NCI-H526 (cell line): ENCODE measurements at places on chromosomes 4 and X.

DNA sequence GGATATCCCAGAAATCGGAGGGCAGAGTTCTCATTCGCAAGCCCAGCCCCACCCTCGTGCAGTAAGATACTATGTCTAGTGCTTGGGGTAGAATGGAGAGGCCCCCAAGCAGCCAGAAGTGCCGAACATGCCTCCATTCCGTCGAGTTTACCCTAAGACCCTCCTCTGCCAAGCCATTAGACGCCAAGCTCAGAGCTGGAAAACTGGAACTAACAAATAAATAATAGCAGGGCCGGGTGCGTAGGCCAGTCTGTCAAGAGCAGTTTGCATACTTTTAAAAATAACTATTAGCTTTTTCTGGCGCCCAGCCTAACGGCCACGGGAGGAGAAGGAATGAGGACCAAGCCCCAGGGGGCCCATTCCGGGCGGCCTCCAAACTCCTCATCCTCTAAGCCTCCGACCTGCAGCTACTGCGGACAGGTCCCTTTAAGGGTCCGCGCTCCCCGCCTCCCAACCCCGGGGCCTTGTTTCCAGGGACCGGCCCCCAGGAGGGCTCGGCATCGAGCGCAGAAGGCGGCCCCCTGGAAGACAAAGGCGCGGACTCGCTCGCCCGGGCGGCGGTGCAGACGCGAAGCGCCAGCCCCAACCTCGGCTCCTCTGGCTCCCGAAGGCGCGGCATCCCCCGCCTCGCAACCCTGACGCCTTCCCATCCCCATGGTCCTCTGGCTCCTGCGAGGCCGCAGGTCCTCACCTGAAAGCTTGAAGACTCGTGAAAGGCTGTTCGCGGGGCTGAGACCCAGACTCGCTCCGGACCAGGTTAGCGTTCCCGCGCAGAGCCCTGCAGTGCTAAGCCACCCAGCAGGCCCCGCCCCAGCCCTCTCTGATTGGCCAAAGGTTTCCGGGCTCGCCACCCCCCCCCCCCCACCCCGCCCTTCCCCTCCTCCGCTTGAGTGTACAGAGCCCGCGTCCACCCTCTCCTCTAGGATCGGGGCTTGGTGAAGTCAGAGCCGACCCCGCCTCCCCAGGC, at the start of gene TMSB15A:
TMSB15A (minus strand) TSS at position 765 of the 967 bp plus-strand sequence.
- peak; percentile 91 for DNase-seq

DNA sequence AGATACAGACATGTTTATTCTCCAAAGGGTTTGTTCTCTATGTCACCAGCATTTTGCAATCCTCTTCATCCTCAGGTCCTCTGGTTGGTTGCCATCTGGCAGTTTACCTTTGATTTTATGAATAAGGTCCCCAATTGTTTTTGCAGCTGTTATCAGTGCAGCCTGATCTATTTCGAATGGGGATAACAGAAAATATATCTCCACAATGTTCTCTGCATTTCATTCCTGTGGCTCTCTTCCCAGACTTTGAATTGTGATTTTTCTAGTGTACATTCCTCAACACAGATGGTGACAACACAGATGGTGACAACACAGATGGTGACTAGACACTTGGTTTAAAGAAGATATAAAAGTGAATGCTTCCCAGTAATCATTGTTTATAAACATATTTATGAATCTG, 74.1 kb downstream of the FBXO8 start:
- DNase-seq, result no peak

DNA sequence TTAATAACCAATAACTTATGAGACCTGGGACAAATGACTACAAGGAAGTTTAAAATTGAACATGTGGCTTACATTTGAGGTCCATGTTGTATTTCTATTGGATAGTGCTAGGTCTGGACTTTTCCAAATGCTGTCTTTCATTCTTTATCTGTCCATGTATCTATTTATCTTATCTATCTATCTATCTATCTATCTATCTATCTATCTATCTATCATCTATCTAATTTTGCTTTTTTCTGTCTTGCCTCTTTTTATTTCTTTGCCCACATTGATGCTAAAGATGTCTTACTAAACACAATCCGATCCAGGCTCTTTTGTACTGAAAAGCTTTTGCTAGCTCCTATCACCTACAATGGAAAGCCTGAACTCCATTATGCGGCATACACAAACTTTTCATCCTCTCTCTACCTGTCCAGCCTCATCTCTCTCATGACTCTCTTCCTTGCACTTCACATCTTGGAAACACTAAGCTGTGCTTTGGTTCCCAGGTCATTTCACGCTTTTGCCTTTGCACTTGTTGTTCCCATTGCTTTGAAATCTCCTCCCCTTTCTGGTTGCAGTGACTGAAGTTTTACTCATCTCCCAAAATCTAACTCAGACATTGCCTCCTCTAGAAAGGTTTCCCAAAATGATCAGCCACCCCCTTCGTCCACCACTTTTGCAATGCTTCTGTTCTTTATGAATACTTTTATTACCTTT, 107.2 kb downstream of the SYNPO2 start:
- no peak for DNase-seq

- DNase-seq, result no peak
These were observed 31.7 kb upstream of the METAP1 start for GRCh38 chr4:98963538-98964433.

DNA sequence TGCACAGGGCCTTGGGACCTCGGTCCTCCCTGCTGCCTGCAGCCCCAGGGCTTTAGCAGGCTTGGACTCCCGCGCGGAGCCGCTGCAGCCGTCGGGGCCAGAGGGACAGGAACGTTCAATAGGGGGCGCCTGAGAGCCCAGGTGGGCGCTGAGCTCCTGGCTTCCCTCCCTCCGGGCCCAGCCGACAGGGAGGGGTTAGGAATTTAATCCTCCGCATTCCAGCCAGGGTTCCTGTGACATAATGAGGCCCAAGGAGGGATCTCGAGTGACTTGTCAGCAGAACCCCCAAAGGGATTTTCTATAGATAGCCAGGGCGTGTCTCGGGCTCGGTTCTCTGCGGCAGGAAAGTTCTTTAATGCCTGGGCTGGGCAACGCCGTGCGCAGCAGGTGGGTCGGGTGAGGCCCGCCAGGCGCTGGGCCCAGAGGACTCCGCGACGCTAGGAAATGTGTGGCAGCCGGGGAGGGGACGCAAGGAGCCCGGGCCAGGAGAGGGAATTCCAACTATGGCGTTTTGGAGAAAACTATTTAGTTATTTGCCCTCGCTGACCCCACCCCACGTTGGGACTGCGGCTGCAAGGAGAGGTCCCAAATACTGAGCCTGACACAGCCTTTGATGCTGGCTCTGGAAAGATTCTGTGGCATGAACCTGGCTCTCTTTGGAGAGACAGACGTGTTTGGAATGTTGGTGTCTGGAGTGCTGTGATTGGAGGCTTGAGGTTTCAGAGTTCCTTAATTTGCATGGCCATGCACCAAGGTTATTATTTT, 285.2 kb upstream of the GATB start:
- DNase-seq, result peak; percentile 80
